Activated T-helper 2 cell treated with anti-CD3 and anti-CD28 coated beads, Interferon-gamma antibody, Interleukin-2, Interleukin-4, amounts not matched to agents 10 μg/mL and 5 μg/mL and 100 μg/mL, durations not matched to agents 14 hours and 24 hours and 36 hours (primary cell): ENCODE measurements at places on chromosomes 13 and 19. TPM values are rescaled to one million over a fixed set of nuclear protein-coding genes. Genes with fewer than 3 reads are reported as not detected.

The VSTM2B gene
- not detected in 2 replicates for total RNA-seq

The ZNF675 gene
- total RNA-seq = 17.1 and 17.7 TPM in 2 replicates

- DNase-seq = no peak
- H3K36me3 ChIP-seq = no peaks in the 10 kb centered on the region
- H3K4me1 ChIP-seq = peaks cover 2% of the 10 kb centered on the region
- no peak overlapping the region for H3K27ac ChIP-seq
These were observed 34.9 kb downstream of the STARD13 start for GRCh38 chr13:33250609-33251008.

- peaks cover 7% of the 10 kb centered on the region for H3K27me3 ChIP-seq
- no peak overlapping the region for H3K27ac ChIP-seq
- H3K4me1 ChIP-seq = peaks cover 3% of the 10 kb centered on the region
- peaks cover 33% of the 10 kb centered on the region for H3K36me3 ChIP-seq
- no peak for DNase-seq
These were observed 103.9 kb downstream of the FAM216B start for GRCh38 chr13:42885325-42885724.

DNA sequence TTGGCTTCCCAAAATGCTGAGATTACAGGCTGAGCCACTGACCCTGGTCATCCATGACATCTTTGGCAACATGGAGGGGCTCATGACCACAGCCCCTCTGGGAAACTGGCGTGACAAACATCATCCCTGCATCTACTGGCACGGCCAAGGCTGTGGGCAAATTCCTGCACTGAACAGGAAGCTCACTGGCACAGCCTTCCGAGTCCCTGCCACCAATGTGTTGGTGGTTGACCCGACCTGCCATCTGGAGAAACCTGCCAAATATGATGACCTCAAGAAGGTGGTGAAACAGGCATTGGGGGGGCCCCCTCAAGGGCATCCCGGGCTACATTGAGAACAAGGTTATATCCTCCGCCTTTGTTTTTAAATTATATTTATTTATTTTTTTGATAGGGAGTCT lies 8.9 kb upstream of the ACP5 start:
- H3K36me3 ChIP-seq = no peaks in the 10 kb centered on the region
- H3K27me3 ChIP-seq = no peaks in the 10 kb centered on the region
- H3K27ac ChIP-seq = no peak overlapping the region
- DNase-seq = no peak

GRCh38 chr13:72164811-72165210 lies 297.8 kb upstream of the DACH1 start:
- H3K4me3 ChIP-seq = no peak overlapping the region
- H3K36me3 ChIP-seq = no peaks in the 10 kb centered on the region
- H3K4me1 ChIP-seq = no peaks in the 10 kb centered on the region
- H3K27ac ChIP-seq = no peak overlapping the region

GRCh38 chr19:39918183-39918651 lies 16.2 kb downstream of the FCGBP start:
- no peaks in the 10 kb centered on the region for H3K27me3 ChIP-seq
- no peaks in the 10 kb centered on the region for H3K36me3 ChIP-seq
- H3K4me1 ChIP-seq = no peaks in the 10 kb centered on the region
- no peak for DNase-seq
- H3K27ac ChIP-seq = no peak overlapping the region

- H3K27me3 ChIP-seq = no peaks in the 10 kb centered on the region
- no peak for DNase-seq
- H3K4me3 ChIP-seq = no peak overlapping the region
- no peak overlapping the region for H3K27ac ChIP-seq
- H3K4me1 ChIP-seq = no peaks in the 10 kb centered on the region
- H3K36me3 ChIP-seq = no peaks in the 10 kb centered on the region
These were observed 44.8 kb upstream of the ARGLU1 start for GRCh38 chr13:106612688-106613087.

- H3K27me3 ChIP-seq = no peaks in the 10 kb centered on the region
- no peaks in the 10 kb centered on the region for H3K36me3 ChIP-seq
- H3K27ac ChIP-seq = no peak overlapping the region
- no peak overlapping the region for H3K4me3 ChIP-seq
These were observed 204.9 kb downstream of the ZIC5 start for GRCh38 chr13:99766641-99767045.

DNA sequence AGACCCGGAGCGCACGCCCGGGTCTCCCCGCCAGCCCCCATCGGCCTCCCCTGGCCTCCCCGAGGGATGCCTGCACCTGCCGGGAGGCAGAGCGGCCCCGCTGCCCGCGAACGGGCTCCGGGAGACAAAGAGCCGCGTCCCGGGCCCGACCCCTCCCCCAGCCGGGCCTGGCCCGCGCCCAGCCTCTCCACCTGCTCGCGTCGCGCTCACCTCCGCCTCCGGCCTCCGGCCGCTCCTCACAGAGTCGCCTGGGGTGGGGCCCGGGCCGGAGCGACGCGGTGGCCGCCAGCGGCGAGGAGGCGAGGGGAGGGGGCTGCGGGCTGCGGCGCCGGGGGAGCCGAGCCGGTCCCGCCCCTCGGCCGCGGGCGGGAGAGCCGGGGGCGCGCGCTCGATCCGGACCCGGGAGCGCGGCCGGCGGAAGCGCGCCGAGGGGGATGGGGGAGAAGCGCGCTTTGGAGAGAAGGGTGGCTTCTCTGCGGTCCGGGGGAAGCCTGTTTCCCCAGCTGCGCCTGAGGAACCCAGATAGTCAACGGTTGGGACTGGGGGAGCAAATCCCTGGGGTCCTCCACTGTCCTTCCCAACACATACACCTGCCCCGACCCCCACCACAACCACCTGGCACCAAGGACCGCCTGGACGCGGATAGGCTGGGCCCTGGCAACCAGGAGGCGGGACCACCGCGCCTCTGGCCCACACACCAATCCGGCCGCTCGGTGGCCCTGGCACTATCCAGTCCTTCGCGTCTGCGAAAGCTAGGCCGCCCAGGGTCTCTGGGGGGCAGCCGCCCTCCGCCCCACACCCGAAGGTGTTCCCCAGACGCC lies at the start of gene PRR36:
TSS of gene PRR36 (minus strand) at position 315 of the 821 bp plus-strand sequence. CDS start 701 bp downstream, outside the sequence.
- H3K36me3 ChIP-seq = no peaks in the 10 kb centered on the region
- H3K4me3 ChIP-seq = peak within 1 kb of the TSS; percentile 63
- no peak within 1 kb of the TSS for H3K27ac ChIP-seq

The PGLYRP2 gene
- not detected in 2 replicates for total RNA-seq
